GM04503 (cell line): ENCODE measurements at places on chromosomes 16 and 17.

- no peak for DNase-seq
These were observed 69.7 kb downstream of the TANC2 start for GRCh38 chr17:63035695-63036094.

DNA sequence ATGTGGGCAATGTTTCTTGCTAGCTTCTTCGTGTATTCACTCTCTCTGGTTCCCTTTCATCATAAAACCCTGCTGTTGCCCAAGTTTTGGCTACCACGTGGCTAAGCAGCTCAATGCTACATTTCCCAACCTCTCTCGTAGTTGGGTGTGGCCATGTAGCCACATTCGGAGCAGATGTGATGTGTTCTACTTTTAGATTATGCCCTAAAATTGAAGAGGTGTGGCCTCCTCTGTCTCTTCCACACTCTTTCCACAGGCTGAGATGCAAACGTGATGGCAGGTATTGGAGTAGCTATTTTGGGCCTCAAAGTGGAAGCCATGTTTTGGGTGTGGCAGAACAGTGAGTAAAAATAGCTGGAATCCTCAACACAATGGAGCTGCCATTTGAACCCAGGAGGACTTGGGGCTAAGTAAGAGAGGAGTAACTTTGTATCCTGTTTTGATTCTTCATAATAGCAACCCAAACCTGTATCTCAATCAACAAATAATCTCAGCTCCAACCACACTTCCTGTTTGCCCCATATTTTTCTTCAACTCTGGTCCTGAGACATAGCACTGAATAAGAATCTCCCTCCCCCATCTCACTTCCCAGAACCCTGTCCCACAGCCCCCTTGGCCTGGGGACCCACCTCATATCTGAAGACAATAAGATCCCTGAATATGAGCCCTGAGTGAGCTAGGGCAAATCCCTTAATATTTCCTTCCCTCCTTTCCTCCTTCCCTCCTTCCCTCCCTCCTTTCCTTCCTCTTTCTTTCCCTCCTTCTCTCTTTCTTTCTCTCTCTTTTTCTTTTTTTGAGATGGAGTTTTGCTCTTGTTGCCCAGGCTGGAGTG lies 4.0 kb downstream of the NUPR1 start:
- DNase-seq, result peak; percentile 69

DNA sequence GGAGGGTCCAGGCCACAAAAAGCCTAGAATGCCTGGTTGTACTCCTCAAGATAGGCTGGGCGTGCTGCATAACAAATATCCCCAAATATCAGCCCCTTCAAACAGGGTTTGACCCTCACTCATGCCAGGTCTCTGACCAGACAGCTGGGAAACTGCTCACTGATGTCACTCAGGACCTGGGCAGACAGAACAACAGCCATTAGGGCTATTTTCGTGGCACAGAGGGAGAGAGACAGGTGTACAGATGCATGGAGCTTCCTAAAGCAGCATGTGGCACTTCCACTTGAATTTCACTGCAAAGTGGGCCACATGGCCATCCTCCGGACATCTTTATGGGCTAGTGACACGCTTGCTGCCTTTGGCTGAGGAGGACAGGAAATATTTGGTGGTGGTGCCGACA lies 73.1 kb downstream of the SREBF1 start:
- no peak for DNase-seq

DNA sequence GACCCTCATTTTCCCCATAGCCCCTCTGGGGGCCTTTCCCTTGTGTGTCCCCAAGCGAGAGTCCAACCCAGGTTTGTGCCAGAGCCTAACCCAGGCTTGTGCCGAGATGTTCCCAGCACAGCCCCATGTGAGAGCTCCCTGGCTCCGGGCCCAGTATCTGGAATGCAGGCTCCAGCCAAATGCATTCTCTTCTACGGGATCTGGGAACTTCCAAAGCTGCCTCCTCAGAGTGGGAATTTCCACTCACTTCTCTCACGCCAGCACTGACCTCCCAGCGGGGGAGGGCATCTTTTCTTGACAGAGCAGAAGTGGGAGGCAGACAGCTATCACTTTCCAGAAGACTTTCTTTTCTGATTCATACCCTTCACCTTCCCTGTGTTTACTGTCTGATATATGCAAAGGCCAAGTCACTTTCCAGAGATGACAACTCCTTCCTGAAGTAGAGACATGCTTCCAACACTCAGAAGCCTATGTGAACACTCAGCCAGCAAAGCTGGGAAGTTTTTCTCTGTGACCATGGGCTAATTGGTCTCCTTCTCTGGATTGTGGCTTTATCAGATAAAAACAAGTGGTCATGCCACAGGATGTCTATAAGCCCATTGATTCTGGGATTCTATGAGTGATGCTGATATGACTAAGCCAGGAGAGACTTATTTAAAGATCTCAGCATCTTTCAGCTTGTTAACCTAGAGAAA lies 2.5 kb upstream of the CCL2 start:
- DNase-seq, result peak; percentile 82

- no peak for DNase-seq
These were observed 33.2 kb upstream of the RPH3AL start for GRCh38 chr17:385836-386140.

DNA sequence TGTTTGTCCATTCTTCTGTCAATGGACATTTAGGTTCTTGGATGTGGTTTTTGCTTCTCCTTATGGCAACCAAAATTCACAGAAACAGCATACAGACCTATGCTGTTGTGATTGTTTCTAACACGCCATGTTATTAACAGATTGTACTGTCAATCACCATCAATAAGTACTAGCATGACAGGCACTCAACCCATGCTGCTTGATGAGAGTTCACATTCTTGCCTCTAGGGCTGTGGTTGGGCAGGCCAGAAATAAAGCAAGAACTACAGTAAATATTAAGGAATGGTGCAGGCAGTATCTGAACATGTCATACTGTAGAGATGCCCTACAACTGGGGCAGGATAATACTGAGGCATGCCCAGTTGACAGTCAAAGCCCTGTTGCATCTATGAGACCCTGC lies 171.2 kb upstream of the ZFHX3 start:
- DNase-seq, result no peak

DNA sequence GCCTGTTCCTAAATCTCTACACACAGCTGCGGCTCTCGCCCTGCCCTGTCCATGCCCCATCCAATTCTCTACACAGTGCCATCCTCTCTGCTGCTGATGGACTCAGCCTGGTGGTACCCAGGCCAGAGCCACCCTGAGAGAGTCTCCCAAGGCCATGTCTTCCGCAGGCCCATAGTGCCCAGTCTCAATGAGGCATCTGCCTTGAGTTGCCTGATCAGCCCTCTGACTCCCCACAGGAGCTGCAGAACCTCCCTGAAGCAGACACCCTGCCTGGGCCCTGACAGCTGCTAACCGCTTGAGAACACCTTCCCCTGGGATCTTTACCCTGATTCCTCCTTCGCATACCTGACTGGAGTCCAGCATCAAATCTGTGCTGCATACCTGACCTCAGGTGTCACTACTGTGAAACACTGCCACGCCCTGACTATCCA lies 13.3 kb downstream of the TSPOAP1 start:
- DNase-seq, result no peak

DNA sequence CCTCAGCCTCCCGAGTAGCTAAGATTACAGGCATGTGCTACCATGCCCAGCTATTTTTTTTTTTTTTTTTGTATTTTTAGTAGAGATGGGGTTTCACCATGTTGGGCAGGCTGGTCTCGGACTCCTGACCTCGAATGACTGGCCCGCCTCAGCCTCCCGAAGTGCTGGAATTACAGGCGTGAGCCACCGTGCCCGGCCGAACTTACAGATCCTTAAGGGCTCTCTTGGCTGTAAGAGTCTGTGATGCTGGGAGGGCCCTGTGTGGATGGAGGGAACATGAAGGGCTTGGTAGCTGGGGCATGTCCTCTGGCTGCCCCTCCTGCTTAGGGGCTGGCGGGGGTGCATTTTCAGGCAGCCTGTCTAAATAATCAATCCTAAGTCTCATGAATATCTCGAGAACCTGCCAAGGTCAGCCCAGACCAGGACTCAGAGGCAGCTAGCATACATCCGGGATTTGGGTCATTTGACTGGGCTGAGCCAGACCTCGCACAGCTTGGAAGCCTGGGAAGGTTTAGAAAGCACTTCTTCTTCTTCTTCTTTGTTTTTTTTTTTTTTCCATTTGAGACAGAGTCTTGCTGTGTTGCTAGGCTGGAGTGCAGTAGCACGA lies 17.1 kb downstream of the SPNS3 start:
- DNase-seq, result no peak

DNA sequence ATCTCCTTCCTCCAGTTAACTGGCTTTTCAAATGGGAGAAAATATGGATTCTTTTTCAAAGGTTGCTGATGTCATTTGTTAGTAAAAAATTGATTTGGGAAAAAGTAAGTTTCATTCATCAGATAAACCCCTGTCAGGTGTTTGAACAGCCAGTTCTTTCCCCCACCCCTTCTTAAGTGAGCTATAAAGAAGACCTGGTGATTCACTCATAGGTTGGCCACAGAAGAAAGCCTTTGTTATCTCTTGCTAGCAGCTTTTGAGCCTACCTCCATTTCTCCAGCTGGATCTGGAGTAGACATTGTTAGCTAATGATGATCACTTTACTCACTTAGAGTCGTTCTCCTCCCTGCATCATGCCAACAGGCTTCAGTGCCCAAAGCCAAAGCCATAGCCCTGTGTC lies 63.0 kb downstream of the NLK start:
- DNase-seq, result no peak

DNA sequence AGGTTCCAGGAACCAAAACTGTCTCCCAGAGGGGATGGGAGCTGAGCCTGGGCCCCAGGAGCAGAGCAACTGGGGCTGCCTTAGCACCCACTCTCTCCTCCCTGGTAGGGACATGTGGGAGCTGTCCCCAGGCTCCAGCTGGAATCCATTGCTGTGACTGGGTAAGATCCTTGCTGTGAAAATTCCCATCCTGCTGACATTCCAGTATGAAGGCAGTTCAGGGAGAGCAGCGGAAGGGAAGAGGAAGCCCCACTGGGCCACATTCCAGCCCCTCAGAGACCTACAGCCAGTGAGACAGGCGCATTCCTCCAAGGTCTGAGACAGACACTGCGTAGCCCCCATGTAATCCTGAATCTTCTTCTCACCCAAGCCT lies 24.2 kb downstream of the MYO18A start:
- DNase-seq, result no peak

GRCh38 chr16:1903220-1903574 lies 15.0 kb downstream of the HS3ST6 start:
- no peak for DNase-seq

DNA sequence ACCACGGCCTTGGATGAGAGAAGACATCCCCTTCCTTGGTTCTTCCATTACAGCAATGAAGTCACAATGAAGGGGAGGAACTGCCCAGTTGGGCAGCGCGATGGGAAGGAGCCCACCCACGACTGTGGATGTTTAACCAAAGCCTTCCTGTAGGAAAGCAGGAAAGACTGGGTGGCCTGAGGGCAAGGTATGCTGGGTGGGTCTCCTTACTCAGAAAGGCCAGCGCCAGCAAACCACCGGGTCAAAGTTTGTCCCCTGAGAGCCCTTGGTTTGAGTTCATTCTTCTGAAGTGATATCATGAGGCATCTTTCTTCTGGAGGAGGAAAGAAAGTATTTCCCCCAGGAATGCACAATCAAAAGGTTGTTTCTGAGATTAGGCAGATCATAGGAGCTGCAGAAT lies 105.2 kb downstream of the C16orf95 start:
- no peak for DNase-seq

DNA sequence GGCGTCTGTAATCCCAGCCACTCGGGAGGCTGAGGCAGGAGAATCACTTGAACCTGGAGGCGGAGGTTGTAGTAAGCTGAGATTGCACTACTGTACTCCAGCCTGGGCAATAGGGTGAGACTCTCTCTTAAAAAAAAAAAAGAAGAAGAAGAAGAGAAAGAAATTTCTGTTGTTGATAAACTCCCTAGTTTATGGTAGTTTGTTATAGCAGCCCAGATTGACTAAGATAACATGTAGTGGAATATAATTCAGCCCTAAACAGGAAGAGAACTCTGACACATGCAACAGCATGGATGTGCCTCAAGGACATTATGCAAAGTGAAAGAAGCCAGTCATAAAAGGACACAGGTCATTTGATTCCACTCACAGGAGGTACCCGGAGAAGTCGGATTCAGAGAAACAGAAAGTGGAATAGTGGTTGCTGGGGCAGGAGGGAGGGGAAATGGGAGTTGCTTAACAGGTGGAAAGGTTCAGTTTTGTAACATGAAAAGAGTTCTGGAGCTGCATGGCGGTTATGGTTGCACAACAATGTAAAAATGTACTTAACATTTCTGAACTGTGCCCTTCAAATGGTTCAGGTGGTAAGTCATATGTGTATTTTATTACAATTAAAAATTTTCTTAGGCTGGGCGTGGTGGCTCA lies 26.0 kb upstream of the PRM1 start:
- no peak for DNase-seq

GRCh38 chr17:32807577-32807976 lies 69.3 kb downstream of the MYO1D start:
- no peak for DNase-seq

DNA sequence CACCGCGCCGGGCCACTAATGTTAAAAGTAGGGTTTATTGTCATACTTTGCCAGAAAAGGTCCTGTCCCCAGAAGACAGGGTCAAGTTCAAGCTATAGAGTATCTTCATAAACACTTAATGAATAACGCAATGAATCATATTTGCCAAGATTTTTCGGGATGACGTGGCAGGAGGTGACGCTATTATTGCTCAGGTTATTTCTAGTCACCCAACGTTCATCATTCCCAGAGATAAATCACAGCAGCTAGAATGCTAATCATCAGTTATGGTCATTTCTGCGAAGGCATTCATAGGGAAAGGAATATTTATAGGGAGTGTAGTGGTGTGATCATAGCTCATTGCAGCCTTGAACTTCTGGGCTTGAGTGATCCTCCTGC lies 2.0 kb downstream of the TMC5 start:
- DNase-seq, result no peak

DNA sequence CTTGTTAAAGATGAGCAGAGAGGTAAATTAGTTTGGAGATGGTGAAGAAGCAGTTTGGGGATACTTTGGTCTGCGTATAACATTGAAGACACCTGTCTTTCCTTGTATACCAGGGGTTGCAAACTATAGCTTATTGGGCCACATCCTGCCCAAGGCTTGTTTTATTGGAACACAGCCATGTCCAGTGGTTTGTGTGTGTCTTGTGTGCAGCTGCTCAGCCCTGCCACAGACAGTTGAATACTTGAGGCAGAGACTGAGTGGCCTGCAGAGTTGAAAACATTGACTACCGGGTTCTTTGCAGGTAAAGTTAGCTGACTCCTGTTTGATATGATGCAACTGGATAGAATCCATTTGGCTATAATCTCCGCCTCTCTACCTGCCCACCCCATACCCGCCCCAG lies 224.4 kb downstream of the PRKCA start:
- DNase-seq, result no peak

GRCh38 chr17:83127431-83128160 lies 48.2 kb downstream of the METRNL start:
- no peak for DNase-seq
